Stimulated activated CD4-positive, alpha-beta T cell treated with anti-CD3 and anti-CD28 coated beads, TNF-alpha, amount 100 ng/mL, for 24 hours (primary cell): ENCODE measurements at places on chromosomes 12 and 14.

- DNase-seq: no peak
These were observed 175.0 kb downstream of the CRADD start for GRCh38 chr12:93852173-93852591.

GRCh38 chr14:104795781-104796686 lies 486 bp upstream of the AKT1 start:
- DNase-seq: no peak

DNA sequence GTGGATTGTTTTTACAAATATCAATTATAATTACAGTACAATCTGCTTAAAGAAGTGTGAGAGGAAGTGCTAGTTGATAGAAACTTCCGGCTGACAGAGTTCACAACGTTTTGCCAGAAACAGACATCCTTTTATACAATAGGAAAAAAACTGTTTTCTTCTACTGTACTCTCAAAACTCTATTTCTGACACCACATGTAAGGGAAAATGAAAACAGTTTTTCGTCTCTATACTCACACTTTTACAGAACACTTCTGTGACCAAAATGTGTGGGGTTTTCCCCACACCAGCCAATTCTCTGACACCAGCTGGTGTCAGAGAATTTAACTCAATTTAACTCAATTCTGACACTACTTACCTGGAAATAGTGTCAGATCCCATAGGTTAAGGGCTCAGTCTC lies 24.2 kb upstream of the HIF1A start:
- no peak for DNase-seq

- no peak for DNase-seq
These were observed 39.1 kb upstream of the CCDC63 start for GRCh38 chr12:110807640-110808039.

DNA sequence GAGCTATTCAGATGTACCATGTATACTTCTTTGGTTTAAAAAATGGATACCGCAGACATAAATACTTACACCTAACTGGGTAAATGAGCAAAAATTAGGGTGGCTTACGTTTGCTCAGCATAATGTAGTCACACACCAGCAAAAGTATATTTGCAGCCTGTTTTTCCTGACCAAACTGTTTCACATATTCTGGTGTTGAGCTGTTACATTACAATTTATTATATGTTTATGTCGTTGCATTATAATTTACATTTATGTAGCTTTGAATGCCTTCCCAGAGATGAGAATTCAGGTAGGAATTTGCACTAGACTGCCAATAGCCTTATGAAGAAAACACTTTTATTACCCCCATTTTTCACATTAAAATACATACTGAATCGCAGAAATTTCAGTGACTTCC lies 183.3 kb downstream of the PTPRO start:
- no peak for DNase-seq

DNA sequence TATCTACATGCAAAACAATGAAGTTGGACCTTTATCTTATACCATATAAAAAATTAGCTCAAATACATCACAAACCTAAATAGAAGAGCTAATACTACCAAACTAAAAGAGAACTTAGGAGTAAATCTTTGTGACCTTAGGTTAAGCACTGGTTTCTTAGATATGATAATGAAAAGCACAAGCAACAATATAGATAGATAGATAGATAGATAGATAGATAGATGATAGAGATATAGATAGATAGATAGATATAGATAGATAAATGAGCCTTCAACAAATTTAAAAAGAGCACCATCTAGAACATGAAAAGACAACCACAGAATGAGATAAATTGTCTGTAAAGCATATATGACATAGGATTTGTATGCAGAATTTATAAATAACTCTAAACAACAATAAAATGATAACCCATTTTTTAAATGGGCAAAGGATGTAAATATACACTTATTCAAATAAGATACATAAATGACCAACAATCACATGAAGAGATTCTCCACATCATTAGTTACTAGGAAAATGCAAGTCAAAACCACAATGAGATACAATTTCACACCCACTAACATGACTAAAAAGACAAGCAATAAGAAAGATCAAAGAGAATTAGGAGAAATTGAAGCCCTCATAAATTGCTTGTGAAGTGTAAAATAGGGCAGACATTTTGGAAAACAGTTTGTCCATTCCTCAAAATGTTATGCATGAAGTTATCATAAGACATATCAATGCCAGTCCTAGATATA lies 293.7 kb downstream of the BTG1 start:
- no peak for DNase-seq
